Suprapubic skin (tissue), 4 donors: ENCODE measurements at places on chromosomes 11 and 22.

DNA sequence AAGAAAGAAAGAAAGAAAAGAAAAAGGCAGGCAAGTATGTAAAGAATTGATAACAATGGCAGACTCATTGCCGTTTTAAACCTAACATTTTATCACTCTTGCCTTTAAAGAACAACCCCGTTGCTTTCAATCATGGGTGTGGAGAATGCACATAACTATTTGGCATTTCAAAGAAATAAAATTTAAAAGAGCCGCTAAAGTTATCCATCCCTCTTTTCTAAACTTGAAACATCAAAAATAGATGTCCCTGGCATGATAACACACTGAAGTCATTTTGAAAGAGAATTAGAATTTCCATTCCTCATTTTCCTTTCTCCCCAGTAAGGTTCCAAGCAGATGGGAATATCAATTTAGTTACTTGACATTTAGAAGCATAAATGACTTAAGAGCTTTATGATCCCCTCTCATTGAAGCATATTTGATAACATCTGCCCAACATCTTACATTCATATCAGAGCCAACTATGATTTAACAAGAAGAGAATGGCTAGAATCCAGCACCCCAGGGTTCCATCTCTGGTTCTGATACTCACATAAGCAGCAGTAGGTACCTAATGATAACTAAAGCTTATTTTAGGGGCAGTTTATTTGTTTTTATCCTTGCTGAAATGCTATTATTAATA, 529.6 kb upstream of the LRRC4C start:
- no peak for DNase-seq

- no peak for DNase-seq
Observed at GRCh38 chr22:23217171-23218052, 37.1 kb downstream of the BCR start.

DNA sequence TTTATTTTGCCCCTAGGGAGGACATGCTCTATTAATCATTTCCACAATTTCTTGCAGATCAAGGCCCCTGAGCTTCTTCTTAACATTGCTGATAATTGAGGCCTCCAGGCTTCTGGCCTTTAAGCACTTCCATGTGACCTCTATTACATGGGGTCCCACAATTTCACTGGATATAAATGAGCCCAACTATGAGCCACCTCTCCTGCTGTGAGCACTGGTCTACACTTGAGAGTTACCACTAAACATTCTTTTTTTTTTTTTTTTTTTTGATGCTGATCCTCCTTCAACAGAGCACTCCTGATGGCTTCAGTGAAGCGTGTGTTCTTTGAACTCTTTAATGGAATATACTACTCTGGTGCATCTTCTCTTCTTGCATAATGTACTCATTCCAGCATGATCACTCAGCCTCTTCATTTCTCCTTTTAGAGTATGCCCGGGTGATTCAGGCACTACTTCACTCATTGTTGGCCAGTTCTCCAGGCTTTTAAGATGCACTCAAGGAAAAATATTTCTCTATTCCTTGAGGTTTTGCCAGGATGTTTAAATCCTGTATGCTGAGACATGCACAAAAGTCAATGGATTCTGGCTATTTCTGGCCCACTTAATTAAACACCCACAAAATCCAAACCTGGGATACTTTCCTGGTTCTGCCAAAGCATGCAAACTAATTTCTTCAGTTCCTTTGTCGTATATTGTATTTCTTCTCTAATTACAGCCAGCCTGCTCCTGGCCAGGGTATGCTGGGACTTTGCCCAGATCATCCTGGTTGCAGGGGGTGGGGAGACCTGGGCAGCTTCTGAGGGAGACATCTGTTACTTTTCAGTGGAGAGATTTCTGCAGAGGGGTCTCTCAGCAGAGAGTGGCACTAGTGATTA, 257.8 kb upstream of the LUZP2 start:
- no peak for DNase-seq

DNA sequence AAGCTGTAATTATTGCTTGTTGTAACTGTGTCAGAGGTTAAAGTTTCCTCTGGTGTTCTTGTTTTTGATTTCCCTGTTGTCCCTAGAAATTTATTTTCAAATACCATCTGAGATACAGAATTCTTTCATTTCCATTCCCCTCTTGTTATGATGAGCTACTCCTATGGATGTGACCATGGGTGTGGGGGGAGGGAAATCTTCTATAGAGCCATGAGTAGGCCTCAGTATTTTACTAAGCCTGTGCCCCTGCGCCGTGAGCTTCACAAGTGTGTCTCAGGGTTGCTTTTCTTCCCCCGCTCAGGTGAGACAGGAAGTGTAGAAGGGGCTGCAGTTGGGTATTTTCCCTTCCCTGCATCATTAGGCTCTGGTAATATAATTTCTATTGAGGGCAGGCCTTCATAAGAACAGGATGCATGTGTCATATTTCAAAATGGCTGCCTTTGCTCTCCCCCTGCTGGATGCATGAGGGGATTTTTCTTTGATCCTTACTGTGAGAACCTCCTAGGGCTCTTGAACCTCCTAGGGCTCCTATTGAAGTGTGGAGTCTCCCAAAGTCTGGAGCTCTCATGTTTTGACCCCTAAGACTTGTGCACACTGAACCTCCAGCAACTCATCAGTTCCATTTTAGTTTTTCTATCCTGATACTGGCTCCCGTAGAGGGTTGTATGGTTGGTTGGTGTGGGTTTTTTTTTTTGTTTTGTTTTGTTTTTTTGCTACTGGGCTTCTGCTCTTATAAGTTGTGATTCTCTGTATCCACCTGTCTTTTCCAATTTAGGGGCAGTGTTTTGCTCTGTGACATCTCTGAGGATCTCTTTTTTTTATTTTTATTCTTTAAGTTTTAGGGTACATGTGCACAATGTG, 658.2 kb downstream of the NTM start:
- no peak for DNase-seq

- no peak for DNase-seq
Observed at GRCh38 chr11:45193695-45194094, 47.3 kb downstream of the PRDM11 start.

DNA sequence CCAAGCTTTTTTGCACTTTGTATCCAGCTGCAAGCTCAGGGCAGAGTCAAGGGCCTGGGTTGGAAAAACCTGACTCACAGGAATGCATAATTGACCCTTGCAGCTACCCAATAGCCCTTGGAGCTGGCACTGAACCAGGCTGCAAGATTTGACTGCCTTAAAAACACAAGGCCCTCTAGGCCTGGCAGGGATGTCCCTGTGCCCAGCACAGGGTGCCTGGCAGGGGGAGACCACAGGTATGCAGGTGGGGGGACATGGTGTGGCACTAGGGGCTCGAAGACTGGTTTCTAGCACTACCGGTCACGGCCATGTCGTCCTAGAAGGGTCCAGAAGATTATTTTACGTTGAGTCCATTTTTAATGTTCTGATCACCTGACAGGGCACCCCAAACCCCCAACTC, 30.2 kb downstream of the SBF1 start:
- no peak for DNase-seq

- DNase-seq = no peak
Observed at GRCh38 chr11:102459393-102459792, 6.8 kb upstream of the TMEM123 start.

DNA sequence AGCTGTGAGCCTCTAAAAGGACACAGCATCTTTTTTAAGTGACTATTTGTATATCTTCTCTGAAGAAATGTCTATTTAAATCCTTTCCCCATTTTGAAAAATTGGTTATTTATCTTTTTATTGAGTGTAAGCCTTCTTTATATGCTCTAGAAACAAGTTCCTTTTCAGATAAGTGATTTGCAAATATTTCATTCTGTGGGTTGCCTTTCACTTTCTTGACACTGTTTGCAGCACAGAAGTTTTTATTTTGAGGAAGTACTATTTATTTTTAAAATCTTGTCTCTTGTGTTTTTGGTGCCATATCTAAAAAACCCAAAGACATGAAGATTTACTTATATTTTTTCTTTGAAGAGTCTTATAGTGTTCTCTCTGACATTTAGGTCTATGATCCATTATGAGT, 40.1 kb upstream of the LYVE1 start:
- no peak for DNase-seq
